ENCODE measurements at places on chromosomes 6 and 20. TPM values are rescaled to one million over a fixed set of nuclear protein-coding genes. Genes with fewer than 3 reads are reported as not detected.

Gene CST2
- not detected for total RNA-seq

Gene MRPS26
- 143 TPM for total RNA-seq

Gene CYP24A1
- not detected for total RNA-seq

Gene PACRG
- total RNA-seq: not detected

DNA sequence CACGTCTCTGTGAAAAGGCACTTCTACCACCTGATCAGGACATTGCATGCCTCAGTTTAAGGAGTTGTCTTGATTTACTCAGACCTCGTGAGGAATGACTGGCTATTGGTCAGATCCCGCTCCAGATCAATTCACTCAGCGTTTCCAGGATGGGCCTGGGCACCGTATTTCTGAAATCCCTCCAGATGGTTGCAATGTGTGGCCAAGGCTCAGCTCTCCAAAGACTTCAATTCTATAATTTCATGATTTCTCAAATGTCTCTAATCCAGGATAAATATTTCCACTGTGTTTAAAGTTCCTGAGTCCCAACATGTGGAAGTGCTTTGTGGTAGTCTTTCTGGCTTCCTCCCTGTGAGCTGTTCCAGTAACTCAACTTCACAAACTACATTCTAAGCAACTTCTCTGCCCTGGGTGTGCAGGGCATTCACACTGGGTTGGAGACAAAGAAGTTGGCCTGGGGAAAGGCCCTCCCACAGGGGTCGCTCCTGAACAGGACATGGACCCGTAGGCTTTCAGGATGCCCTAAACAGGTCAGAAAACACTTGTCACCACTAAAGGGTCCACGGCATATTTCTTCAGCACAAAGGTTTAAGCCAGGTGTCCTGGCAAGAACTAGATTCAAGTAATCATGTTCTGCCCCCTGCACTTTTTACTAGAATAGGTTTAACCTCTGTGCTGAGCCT, 212.1 kb downstream of the WDR27 start:
- no peaks in the 10 kb centered on the region for H3K4me1 ChIP-seq
- H3K27me3 ChIP-seq: no peaks in the 10 kb centered on the region
- no peak overlapping the region for H3K4me3 ChIP-seq
- no peak overlapping the region for H3K27ac ChIP-seq

- peaks cover 5% of the 10 kb centered on the region for H3K4me1 ChIP-seq
- H3K4me3 ChIP-seq: no peak overlapping the region
- no peaks in the 10 kb centered on the region for H3K36me3 ChIP-seq
These were observed 568.9 kb upstream of the CITED2 start for GRCh38 chr6:139943391-139943790.

- H3K27ac ChIP-seq: no peak overlapping the region
- H3K36me3 ChIP-seq: peaks cover 63% of the 10 kb centered on the region
- no peaks in the 10 kb centered on the region for H3K27me3 ChIP-seq
These were observed 11.6 kb upstream of the C20orf204 start for GRCh38 chr20:64024141-64024990.

DNA sequence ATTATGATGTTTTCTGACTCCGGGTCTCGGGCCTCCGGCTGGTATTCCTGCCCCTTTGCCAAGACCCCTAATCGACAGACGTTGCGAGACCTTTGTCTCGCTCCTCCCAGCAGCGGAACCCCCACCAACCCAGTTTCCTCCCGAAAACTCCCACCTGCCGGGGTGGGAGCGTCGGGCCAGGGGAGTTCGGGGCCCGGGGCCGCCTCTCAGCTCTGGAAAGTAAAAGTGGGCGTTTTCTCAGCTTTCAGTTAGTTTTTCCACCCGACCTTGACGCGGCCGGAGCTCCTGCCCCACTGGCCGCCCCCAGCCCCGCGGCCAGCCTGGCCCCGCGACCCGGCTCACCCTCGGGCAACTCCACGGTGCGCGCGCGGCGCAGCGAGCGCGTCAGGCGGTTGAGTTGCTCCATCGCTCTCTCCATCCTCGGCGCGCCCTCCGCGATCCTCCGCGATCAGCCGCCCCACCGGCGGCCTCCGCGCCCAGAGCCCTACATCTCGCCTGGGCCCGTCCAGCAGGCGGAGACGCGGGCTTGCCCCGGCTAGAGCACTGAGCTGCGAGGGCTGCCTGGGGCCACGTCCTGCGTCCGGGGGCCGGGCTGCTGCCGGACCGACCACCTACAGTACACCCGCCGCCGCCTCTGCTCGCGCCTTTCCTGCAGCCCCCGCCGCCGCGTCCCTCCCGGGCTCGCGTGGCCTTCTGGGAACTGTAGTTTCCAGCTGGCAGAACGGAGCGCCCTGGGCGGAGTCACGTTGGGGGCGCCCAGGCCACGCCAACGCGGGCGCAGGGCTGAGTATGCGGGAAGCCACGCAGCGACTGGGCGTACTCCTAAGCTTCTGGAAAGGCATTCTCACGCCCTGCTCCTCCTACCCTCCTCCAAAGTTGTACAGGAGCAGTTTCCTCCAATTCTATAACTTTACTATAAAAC, at the start of gene HACE1:
HACE1 (minus strand) TSS at position 695 of the 922 bp plus-strand sequence; CDS start at position 418, 277 bp downstream.
- peaks cover 5% of the 10 kb centered on the region for H3K36me3 ChIP-seq
- H3K27me3 ChIP-seq: peaks cover 2% of the 10 kb centered on the region
- DNase-seq: peak; percentile 84

- peaks cover 25% of the 10 kb centered on the region for H3K4me1 ChIP-seq
- no peak for DNase-seq
- no peak overlapping the region for H3K27ac ChIP-seq
- H3K36me3 ChIP-seq: peaks cover 64% of the 10 kb centered on the region
- H3K4me3 ChIP-seq: no peak overlapping the region
These were observed 346.5 kb downstream of the CD83 start for GRCh38 chr6:14464055-14464454.

DNA sequence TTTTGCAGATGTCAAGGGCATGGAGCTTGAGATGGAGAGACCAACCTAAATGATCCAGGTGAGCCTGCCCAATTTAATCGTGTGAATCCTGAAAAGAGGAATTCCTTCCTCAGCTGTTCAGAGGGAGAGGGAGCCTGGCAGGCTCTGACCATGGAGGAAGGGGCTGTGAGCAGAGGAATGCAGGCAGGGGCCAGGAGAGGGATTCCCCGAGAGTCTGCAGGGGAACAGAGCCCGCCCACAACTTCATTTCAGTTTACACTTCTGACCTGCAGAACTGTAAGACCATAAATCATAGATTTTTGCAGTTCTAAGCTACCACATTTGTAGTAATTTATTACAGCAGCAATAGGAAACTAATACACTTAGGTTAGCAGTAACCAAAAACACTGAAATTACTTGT, 164.1 kb downstream of the TBXT start:
- H3K27ac ChIP-seq: no peak overlapping the region
- H3K4me1 ChIP-seq: no peaks in the 10 kb centered on the region
- no peak overlapping the region for H3K4me3 ChIP-seq
- H3K27me3 ChIP-seq: peaks cover 46% of the 10 kb centered on the region
- DNase-seq: no peak

- no peak overlapping the region for H3K27ac ChIP-seq
- H3K4me3 ChIP-seq: no peak overlapping the region
- no peaks in the 10 kb centered on the region for H3K4me1 ChIP-seq
- DNase-seq: no peak
- no peaks in the 10 kb centered on the region for H3K36me3 ChIP-seq
These were observed 192.6 kb upstream of the VGLL2 start for GRCh38 chr6:117072781-117073180.

DNA sequence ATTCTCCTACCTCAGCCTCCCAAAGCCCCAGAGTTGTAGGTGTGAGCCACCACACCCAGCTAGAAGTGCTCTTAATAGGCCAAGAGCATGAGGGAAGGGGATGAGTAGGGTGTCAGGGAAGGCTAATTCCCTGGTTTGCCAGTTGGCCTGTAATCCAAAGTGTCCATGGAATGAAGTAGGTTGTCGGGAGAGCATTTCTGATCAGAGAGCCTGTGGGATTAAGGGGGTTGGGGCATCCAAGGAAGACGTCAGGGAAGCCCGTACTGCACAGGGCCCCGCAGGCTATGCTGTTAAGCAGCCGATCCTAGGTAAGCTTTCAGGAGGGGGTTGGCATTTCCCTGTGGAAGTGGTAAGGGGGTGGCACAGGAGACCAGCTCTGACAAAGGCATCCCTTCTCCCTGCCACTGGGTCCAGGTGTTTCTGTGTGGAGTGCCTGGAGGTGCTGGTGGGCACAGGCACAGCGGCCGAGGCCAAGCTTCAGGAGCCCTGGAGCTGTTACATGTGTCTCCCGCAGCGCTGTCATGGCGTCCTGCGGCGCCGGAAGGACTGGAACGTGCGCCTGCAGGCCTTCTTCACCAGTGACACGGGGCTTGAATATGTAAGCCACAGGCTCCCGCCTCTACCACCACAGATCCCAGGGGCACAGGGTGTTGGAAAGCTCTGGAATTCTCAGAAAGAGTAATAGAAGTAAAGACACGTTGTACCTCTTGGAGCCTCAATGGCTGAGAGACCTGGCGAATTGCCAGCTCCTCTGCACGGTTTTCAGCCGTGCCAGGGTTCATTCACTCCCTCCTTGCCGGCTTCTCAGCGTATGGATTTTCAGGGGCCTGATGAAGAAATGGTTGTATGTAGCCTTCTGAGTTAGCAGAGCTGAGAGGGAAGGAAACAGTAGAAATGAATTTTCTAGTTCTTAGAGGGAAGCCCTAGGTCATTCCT, 21.4 kb upstream of the MAPRE1 start:
- H3K4me1 ChIP-seq: peaks cover 4% of the 10 kb centered on the region
- no peak for DNase-seq
- H3K27ac ChIP-seq: no peak overlapping the region
- no peaks in the 10 kb centered on the region for H3K36me3 ChIP-seq

- H3K27ac ChIP-seq: no peak overlapping the region
- no peaks in the 10 kb centered on the region for H3K4me1 ChIP-seq
- H3K4me3 ChIP-seq: no peak overlapping the region
- DNase-seq: no peak
- no peaks in the 10 kb centered on the region for H3K27me3 ChIP-seq
- H3K36me3 ChIP-seq: no peaks in the 10 kb centered on the region
These were observed 18.3 kb upstream of the CITED2 start for GRCh38 chr6:139392794-139393193.

- H3K4me3 ChIP-seq: no peak overlapping the region
- H3K27me3 ChIP-seq: peaks cover 2% of the 10 kb centered on the region
- peaks cover 44% of the 10 kb centered on the region for H3K4me1 ChIP-seq
- peak overlapping the region; percentile 74 for H3K27ac ChIP-seq
- DNase-seq: peak; percentile 26
These were observed 10.4 kb upstream of the NT5DC1 start for GRCh38 chr6:116090251-116090650.

DNA sequence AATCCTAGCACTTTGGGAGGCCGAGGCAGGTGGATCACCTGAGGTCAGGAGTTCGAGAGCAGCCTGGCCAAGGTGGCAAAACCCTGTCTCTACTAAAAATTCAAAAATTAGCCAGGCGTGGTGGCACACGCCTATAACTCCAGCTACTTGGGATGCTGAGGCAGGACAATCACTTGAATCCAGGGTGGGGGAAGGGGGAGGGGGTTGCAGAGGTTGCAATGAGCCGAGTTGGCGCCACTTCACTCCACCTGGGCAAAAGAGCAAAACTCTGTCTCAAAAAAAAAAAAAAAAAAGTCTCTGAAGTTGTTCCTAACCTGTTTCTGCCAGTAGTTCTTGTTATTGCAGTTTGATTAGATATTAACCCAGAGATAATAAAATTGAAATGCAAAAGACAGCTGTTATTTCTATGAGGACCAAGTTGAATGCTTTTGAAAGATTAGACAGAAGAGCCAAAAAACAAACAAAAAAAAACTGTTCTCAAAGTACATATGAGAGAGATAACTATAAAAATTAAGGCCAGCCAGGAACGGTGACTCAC, 22.6 kb downstream of the PIGU start:
- no peaks in the 10 kb centered on the region for H3K4me1 ChIP-seq
- H3K27me3 ChIP-seq: no peaks in the 10 kb centered on the region
- H3K27ac ChIP-seq: no peak overlapping the region
- peaks cover 23% of the 10 kb centered on the region for H3K36me3 ChIP-seq
- DNase-seq: no peak
- H3K4me3 ChIP-seq: no peak overlapping the region
